ENCODE measurements at places on chromosomes 5 and 9.

DNA sequence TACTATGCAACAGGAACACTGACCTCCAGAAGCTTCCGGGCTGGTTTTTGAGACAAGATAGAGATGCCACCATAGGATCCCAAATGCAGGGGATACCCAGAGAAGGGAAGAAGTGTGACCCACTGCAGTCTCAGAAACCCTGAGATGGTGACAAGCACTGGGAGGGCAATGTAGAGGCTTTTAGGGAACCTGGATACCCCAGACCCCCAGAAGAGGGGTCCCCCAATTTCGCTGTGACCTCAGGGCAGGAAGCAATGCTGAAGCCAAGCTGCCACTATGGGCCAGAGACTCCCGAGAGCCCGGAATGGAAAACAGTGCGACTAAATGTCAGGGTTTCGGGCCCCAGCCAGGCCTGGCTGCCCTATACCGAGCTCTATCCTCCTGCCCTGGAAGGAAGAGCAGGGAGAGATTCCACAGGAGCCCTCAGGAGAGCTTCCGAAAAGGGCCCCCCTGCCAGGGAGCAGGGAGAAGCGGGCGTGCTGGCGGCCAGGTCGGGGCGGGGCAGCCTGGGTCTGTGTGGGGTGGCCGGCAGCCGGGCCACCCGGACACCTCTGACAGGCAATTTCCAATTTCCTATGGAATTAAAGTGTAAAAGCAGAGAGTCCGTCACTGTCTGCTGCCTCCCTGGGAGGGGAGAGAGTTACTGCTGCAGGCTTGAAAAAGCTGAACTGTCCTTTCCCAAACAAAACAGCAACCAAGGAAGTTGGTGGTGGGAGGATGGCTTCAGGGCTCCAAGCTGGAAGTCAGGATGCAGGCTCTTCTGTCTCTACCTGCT, 154.2 kb downstream of the FGF18 start:
- no peak for DNase-seq

GRCh38 chr9:69573651-69574050, 98.5 kb downstream of the APBA1 start:
- peak; percentile 3 for DNase-seq

- DNase-seq: peak; percentile 67
These were observed 52.2 kb downstream of the ABHD17B start for GRCh38 chr9:71858812-71859211.

DNA sequence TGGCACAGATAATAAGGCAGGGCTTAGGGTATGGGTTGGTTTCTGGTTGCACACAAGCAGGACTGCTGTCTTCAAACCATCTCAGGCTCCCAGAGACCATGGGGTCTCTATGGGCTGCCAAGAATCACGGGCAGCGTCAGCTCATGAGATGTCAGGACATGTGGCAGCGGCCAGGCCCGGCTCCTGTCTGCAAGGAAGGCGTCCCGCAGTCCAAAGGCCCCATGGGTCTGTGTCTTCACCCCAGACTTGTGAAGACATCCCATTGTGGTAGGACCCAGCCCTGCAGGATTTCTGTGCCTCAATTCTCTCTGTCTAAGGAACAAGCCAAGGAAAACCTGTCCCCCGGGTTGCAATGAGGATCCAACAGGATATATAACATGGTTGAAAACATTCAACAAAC, 32.6 kb downstream of the IPPK start:
- no peak for DNase-seq
